Pons (tissue), 1 donor: ENCODE measurements at places on chromosomes 13 and 19.

- no peak for DNase-seq
Observed at GRCh38 chr19:32364040-32364439, 18.6 kb downstream of the ZNF507 start.

DNA sequence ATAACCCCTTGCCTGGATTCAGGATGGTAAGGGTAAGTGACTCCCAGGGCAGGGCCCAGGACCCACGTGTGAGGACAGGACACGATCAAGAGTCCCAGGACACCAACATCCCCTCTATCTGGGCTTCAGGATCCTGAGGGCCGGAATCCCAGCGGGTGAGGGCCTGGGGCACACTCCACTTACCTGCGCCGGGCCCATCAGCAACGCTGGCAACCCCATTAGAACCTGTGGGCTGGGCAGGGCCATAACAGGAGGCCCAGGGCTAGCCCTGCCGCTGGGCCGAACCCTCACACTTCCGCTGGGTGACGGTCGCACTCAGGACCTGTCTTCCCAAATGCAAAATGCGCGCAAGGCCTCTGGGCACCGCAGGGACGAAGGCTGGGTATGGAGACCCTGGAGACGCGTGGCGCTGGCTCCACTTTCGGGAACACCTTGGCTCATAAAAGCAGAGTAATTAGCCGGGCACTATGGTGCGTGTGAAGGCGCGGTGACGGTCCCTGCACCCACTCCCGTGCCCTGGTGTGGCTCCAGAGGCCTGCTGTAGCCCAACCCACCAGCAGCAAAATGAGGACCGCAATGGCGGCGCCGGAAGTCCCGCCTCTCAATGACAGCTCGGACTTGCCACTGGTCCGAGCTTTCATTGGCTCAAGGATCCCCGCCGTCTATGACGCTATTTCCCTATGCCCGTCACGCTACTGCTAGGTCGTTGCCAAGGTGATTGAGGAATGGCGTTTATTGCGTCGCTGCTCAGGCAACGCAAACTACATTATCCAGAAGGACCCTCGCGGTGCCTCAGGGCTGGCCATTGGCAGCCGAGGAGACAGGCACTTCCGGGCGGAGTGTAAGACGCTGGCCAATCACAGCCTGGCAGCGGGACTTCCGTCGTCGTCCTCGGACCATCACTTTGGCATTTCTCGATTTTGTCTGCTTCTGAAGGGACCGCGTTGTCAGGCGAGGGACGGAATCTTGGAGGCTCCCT is at the start of gene ZNF132:
TSS of gene ZNF132 (minus strand) at position 578 of the 979 bp plus-strand sequence. CDS start at position 246, 332 bp downstream.
- DNase-seq, result peak; percentile 100

DNA sequence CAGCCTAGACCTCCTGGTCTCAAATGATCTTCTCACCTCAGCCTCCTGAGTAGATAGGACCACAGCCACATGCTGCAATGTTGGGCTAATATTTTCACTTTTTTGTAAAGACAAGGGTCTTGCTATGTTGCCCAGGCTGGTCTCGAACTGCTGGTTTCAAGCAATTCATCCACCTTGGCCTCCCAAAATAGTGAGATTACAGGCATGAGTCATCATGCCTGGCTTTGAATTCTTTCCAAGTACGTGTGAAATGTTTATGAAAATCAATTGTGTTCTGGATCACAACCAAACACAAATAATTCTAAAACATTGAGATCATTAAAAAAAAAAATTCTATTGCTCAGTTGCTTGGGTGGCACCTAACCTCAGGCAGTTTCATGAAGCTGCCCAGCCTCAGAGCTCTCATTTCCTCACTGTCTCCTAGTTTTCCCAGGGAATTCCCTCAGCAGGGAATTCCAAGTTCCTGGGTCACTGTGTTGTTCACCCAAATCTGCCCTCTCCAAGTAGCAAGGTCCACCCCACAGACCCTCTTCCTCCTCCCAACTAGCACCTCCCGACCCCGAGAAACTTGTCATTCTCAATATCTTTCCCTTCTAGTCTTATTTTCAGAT is 44.8 kb downstream of the ING1 start:
- no peak for DNase-seq

GRCh38 chr19:32287811-32288227 is 57.6 kb upstream of the ZNF507 start:
- DNase-seq, result peak; percentile 72

DNA sequence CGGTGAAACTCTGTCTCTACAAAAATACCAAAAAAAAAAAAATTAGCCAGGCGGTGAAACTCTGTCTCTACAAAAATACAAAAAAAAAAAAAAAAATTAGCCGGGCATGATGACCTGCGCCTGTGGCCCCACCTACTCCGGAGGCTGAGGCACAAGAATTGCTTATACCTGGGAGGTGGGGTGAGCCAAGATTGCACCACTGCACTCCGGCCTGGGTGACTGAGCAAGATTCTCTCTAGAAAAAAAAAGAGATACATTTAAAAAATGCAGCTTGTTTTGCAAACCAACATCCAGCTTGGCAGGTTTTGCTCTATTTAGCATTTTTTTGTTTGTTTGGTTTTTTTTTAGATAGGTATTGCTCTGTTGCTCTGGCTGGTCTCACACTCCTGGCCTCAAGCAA is 6.7 kb upstream of the PGPEP1 start:
- no peak for DNase-seq

- DNase-seq, result no peak
Observed at GRCh38 chr13:114048443-114048842, 74.6 kb upstream of the C13orf46 start.

DNA sequence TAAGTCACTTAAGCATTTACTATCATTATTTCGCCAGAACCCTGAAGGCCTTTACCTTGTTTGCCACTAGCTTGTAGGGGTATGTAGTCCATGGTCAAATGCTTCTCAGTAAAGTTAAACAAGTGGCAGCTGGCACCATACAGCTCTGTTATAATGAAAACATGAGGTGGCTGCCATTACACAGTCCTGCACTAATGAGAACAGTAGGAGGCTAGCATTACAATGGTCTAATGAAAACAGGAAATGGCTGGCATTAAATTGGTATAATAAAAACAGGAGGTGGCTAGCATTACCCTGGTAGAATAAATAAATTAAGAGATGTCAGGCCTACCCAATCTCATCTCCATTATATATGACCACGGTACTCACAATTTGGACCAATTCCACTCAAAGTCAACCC is 107.5 kb downstream of the PCDH17 start:
- DNase-seq, result no peak

- no peak for DNase-seq
Observed at GRCh38 chr13:80477661-80478443, 136.9 kb upstream of the SPRY2 start.

GRCh38 chr13:74132152-74132775 is 1.9 kb downstream of the KLF12 start:
- peak; percentile 71 for DNase-seq

GRCh38 chr13:48637601-48638000 is 16.1 kb upstream of the CYSLTR2 start:
- DNase-seq, result no peak

GRCh38 chr13:48551329-48551728 is 18.4 kb upstream of the RCBTB2 start:
- DNase-seq, result no peak

- DNase-seq, result no peak
Observed at GRCh38 chr13:50340146-50340545, 324.9 kb downstream of the KCNRG start.

- peak; percentile 60 for DNase-seq
Observed at GRCh38 chr19:2627319-2627829, 75.1 kb downstream of the GNG7 start.

GRCh38 chr19:12723381-12723640 is 421 bp downstream of the TNPO2 start:
- no peak for DNase-seq

- DNase-seq, result no peak
Observed at GRCh38 chr19:3803114-3803888, 17.1 kb upstream of the MATK start.

GRCh38 chr13:65860306-65860705 is 1369.8 kb downstream of the PCDH9 start:
- DNase-seq, result no peak

- DNase-seq, result no peak
Observed at GRCh38 chr19:41893899-41894298, 10.9 kb downstream of the ARHGEF1 start.

DNA sequence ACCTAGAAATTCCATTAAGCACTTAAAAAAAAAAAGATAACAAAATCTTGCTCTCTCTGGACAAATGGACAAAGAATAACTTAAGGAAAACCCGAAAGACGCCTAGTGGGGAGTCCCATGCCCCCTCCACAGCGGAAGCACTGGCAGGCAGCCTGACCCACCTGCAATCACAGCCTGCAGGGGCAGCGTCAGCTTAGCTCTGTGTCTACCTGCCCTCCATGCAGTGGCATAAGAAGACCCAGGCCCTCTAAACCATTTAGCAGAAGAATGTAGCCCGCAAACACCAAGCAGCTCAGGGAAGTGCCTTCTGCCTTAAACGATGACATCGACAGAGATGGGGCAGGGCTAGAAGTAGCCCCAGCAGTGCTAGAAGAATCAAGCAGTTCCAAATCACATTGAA is 36.0 kb downstream of the KCTD15 start:
- no peak for DNase-seq
